ENCODE measurements at places on chromosomes 5 and 9. TPM values are rescaled to one million over a fixed set of nuclear protein-coding genes. Genes with fewer than 3 reads are reported as not detected.

The HAPLN1 gene
- total RNA-seq, result 0.12 TPM

The CDX1 gene
- total RNA-seq, result not detected

The ORM1 gene
- 5.2 TPM for total RNA-seq

The SLC27A6 gene
- not detected for total RNA-seq

The ABLIM3 gene
- total RNA-seq, result 31.9 TPM

The UNC5A gene
- total RNA-seq, result 0.46 TPM

The PRDM9 gene
- not detected for total RNA-seq

The IL5 gene
- total RNA-seq, result not detected

The PCDHGA12 gene
- total RNA-seq, result 7.6 TPM

The AIF1L gene
- 12.3 TPM for total RNA-seq

The FSTL4 gene
- 0.67 TPM for total RNA-seq

The TAF11L8 gene
- not detected for total RNA-seq

The CTSV gene
- total RNA-seq, result 0.43 TPM

The MOB3B gene
- total RNA-seq, result 17.8 TPM

The CD72 gene
- 3.0 TPM for total RNA-seq

The CSF1R gene
- 48.7 TPM for total RNA-seq

The LECT2 gene
- not detected for total RNA-seq

The PAPPA gene
- 2.9 TPM for total RNA-seq

The LHX2 gene
- total RNA-seq, result not detected

The ROR2 gene
- 5.5 TPM for total RNA-seq

The PPP1R26 gene
- 27.5 TPM for total RNA-seq

The NUTM2F gene
- not detected for total RNA-seq

The TTC23L gene
- 0.20 TPM for total RNA-seq

The RNF183 gene
- not detected for total RNA-seq

The TMED9 gene
- 133 TPM for total RNA-seq

The SNCAIP gene
- total RNA-seq, result 4.0 TPM

The LSM11 gene
- 3.0 TPM for total RNA-seq

The PRUNE2 gene
- total RNA-seq, result 7.4 TPM

The SH3TC2 gene
- total RNA-seq, result 1.4 TPM

The SOHLH1 gene
- not detected for total RNA-seq

The SKIC3 gene
- 68.7 TPM for total RNA-seq

The LIX1 gene
- total RNA-seq, result not detected

The CATSPER3 gene
- 0.87 TPM for total RNA-seq

The DNAI1 gene
- total RNA-seq, result not detected

The MRPS30 gene
- total RNA-seq, result 37.8 TPM

The ANKDD1B gene
- 3.7 TPM for total RNA-seq

The UBTD2 gene
- 18.8 TPM for total RNA-seq

The C5orf63 gene
- 10.1 TPM for total RNA-seq

The RGMB gene
- 16.8 TPM for total RNA-seq

The MSANTD3 gene
- 18.1 TPM for total RNA-seq

The SPINK13 gene
- total RNA-seq, result not detected
